Naive B cell (primary cell): ENCODE measurements at places on chromosomes 16 and 17. TPM values are rescaled to one million over a fixed set of nuclear protein-coding genes. Genes with fewer than 3 reads are reported as not detected.

GRCh38 chr16:29779474-29779873, 1.4 kb downstream of the ZG16 start:
- H3K36me3 ChIP-seq: no peaks in the 10 kb centered on the region
- H3K27me3 ChIP-seq: no peaks in the 10 kb centered on the region
- no peak overlapping the region for H3K27ac ChIP-seq
- no peaks in the 10 kb centered on the region for H3K4me1 ChIP-seq

The TVP23B gene
- polyA plus RNA-seq: 54.6 TPM

DNA sequence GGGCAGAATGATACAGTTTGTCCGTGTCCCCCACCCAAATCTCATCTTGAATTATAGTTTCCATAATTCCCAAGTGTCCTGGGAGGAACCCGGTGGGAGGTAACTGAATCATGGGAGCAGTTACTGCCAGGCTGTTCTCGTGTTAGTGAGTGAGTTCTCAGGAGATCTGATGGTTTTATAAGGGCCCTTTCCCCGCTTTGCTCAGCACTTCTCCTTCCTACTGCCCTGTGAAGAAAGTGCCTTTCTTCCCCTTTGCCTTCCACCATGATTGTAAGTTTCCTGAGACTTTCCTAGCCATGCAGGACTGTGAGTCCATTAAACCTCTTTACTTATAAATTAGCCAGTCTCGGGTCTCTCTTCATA, 28.9 kb upstream of the SEC14L1 start:
- DNase-seq: no peak
- no peak overlapping the region for H3K4me3 ChIP-seq
- H3K36me3 ChIP-seq: no peaks in the 10 kb centered on the region

- peaks cover 12% of the 10 kb centered on the region for H3K4me1 ChIP-seq
These were observed 83.7 kb downstream of the N4BP1 start for GRCh38 chr16:48526058-48526957.
